Non-pigmented ciliary epithelial cell (primary cell): ENCODE measurements at places on chromosomes 13 and 19.

DNA sequence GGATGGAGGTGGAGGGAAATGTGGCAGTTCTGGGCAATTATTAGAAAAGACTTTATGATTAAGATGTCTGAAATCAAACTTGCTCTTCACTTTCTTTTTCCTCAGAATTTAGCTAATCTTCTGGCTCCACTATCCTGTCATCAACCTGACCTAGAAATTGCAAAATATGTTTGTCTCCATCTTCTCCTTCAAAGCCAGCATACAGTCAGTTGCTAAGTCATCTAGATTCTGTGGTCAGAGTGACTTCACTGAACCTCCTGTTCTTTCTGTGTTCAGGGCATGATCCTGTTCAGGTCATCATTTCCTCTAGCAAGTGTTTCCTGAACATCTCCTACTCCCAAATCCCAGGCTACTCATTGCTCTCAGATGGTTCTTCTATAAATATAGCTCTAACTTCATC, 10.8 kb upstream of the CCNA1 start:
- DNase-seq, result no peak

GRCh38 chr13:70390968-70391367, 282.7 kb upstream of the KLHL1 start:
- no peak for DNase-seq

DNA sequence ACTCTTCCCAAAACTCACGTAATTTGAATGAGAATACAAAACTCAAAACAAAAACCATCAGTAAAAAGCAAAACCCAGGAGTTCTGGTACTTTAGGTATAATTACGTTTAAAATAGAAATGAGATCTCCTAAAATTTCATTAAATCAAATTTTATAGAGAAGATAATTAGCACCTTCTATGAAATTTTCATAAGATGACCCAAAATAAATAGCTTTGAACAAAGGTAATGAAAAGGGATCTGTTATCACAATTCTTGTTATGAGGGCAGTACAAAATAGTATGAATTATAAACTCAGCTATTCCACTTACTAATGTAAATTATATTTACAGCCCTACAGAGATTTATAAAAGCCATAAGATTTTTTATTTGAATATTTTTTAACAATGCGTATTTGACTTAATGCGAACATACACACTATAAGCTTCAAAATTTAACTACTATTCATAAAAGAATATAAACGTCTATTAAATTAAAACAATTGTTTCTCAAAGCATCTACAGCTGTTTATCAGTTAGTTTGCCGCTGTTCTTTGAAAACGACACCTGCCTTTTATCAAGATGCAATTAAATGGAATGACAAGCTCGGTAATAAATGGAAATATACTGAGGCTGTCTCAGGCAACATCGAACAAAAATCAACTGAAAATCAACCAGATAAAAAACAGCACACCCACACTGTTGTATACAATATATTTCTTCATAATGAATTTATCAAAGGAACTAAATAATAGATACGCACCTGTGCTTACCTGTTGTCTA, 63.8 kb downstream of the KCNRG start:
- DNase-seq, result no peak

GRCh38 chr13:18232994-18233782, 948.4 kb downstream of the TUBA3C start:
- DNase-seq, result no peak

DNA sequence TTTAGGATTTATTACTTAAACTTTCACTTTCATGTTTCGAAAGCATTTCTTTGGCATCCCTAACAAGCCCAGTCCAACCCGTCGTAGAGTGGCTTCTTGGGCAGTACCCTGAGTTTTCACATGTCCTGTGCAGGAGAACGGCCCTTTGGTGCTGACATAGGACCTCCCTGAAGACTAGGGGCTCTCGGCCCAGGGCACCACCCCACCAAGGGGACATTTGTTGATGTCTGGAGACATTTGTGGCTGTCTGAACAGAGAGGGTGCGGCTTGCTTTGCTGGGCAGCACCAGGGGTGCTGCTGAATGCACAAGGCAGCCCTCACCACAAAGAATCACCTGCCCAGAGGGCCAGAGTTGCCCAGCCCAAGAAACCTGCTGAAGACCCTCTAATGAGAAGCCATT, 30.6 kb downstream of the CUL4A start:
- no peak for DNase-seq

GRCh38 chr13:73057284-73058063, 1.3 kb upstream of the KLF5 start:
- no peak for DNase-seq

DNA sequence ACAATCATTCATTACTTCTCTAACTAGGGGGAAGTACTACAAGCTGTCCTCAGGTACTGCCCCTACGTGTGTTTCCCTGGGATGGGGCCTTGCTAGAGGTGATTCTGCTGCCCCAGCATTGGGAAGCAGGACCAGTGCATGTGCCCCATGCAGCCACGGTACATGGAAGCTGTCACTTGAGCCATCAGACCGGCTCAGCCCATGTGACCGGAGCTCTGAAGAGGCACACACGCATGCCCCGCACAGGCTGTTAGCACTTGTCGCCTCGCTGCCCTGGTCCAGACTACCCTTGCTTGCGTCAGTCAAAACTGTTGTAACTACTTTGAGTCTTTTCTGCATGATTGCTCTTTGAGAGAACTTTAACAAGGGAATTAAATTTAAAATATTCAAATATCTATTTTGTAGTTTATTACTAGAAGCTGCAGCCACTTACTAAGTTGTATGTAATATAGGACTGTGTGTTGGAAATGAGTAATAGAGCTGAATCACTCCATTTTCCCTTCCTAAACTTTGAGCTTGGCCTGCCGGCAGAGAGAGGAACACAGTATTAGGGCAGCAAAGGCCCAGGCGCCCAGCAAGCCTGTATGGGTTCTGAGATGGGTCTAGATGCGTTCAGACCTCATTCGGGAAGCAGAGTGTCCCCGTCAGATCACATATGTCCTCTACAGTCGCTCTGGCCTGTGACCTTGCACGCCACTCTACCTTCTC, 42.2 kb downstream of the DHRS12 start:
- DNase-seq, result no peak

GRCh38 chr13:113756441-113757097, 2.5 kb upstream of the TMEM255B start:
- no peak for DNase-seq

GRCh38 chr13:24135674-24136300, 24.7 kb upstream of the SPATA13 start:
- peak; percentile 45 for DNase-seq
